ENCODE measurements at places on chromosomes 11 and 22. TPM values are rescaled to one million over a fixed set of nuclear protein-coding genes. Genes with fewer than 3 reads are reported as not detected.

GRCh38 chr11:71076525-71077304 lies 175.7 kb downstream of the SHANK2 start:
- DNase-seq: no peak

The MRGPRX4 gene
- total RNA-seq: not detected

GRCh38 chr22:21961886-21962654 lies 9.4 kb upstream of the PPM1F start:
- no peak for DNase-seq

- no peak for DNase-seq
Measured at GRCh38 chr11:114478001-114478410, 38.7 kb downstream of the REXO2 start.

- DNase-seq: no peak
Measured at GRCh38 chr11:38060920-38061319, 1462.9 kb upstream of the RAG2 start.

Measured in CD8-positive, alpha-beta T cell (primary cell).